ENCODE measurements at places on chromosomes 7 and 10.

GRCh38 chr7:24318326-24318725 is 34.3 kb downstream of the NPY start:
- DNase-seq, result no peak
- no peaks in the 10 kb centered on the region for H3K27me3 ChIP-seq
- no peaks in the 10 kb centered on the region for H3K36me3 ChIP-seq

- H3K36me3 ChIP-seq, result no peaks in the 10 kb centered on the region
- no peak overlapping the region for H3K27ac ChIP-seq
- peaks cover 11% of the 10 kb centered on the region for H3K27me3 ChIP-seq
- no peak overlapping the region for H3K4me3 ChIP-seq
These were observed 40.0 kb upstream of the TRIL start for GRCh38 chr7:28998105-28998504.

- H3K4me3 ChIP-seq, result no peak overlapping the region
- H3K27me3 ChIP-seq, result peaks cover 14% of the 10 kb centered on the region
- DNase-seq, result no peak
- no peaks in the 10 kb centered on the region for H3K4me1 ChIP-seq
- H3K27ac ChIP-seq, result no peak overlapping the region
These were observed 245.6 kb upstream of the PITRM1 start for GRCh38 chr10:3418041-3418754.

- H3K36me3 ChIP-seq, result peaks cover 5% of the 10 kb centered on the region
- H3K27me3 ChIP-seq, result no peaks in the 10 kb centered on the region
- no peak overlapping the region for H3K27ac ChIP-seq
- no peak for DNase-seq
- H3K4me3 ChIP-seq, result no peak overlapping the region
These were observed 306.3 kb upstream of the SP8 start for GRCh38 chr7:21092766-21093702.

DNA sequence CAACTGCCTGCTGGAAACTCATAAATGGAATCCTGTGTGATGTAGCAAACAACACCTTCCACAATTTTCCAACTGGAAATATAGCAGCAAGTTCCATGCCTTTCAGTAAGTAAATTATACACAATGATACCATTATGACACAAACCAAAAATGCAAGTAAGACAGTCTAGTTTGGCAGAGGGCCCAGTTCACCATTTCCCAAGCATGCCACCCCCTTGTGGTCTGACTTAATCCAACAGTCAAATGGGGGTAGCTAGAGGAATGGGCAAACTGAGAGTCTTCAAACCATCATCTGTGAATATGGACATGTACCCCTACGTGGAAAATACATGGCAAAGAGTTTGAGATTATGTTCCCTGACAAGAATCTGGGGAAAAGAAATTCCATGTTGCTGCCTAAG is 137.6 kb upstream of the VWC2 start:
- no peaks in the 10 kb centered on the region for H3K4me1 ChIP-seq
- H3K4me3 ChIP-seq, result no peak overlapping the region
- H3K36me3 ChIP-seq, result 0 out of 2 replicates have a peak, but pooled peaks cover 3% of the 10 kb centered on the region
- no peak for DNase-seq
- no peak overlapping the region for H3K27ac ChIP-seq

DNA sequence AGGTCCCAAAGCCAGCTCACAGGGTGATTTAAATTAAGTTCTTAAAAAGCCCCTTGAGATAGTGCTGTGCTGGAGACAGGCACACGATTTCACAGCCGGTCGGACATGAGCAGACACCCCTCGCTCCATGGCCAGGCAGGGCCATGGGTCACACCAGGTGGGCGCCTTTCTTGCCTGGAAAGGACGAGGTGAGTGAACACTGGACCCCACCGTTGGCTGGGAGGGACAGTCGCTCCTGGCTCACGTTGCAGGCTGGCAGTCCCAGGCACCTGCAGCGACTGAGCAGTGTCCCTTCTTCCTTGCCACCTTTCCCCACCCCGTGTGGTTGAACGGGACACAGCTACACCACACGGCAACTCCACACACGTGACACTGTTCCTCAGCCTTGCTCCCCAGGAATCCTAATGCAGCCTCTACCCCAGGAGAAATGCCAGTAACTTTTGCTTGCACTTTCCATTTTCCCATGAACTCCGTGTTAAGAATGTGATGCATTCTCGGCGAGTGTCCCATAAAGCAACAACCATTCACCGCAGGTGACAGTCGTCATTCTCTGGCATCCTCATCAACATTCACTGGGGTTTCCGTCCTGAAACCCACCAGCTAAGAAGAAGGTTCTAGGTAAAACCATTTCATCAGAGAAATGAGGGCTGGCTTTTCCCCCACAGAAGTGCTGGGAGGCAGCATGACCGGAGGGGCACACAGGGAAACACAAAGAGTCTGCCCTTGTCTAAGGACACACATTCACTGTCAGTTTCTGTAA is 217.4 kb downstream of the ZMYND11 start:
- DNase-seq, result no peak
- H3K4me3 ChIP-seq, result no peak overlapping the region
- peaks cover 7% of the 10 kb centered on the region for H3K27me3 ChIP-seq

DNA sequence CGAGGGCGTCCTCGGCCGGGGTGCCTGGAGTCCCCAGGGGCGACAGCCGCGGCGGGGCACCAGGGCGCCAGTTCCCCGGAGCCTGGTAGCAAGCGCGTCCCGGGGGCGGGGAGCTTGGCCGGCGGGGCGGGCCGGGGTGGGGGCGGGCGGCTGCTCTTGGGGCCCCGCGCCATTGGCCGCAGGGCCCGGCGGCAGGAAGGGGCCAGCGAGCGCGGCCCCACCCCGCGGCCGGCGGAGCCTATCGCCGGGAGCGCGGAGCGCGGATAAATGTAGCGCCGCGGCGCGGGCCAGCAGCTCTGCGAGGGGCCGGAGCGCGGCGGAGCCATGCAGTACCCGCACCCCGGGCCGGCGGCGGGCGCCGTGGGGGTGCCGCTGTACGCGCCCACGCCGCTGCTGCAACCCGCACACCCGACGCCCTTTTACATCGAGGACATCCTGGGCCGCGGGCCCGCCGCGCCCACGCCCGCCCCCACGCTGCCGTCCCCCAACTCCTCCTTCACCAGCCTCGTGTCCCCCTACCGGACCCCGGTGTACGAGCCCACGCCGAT is at the start of gene HHEX:
Gene HHEX, plus strand, starts transcription at position 293 of the 548 bp plus-strand sequence. Its CDS starts 32 bp downstream, at position 325.
- H3K27me3 ChIP-seq, result peaks cover 6% of the 10 kb centered on the region
- no peak for DNase-seq
- peaks cover 16% of the 10 kb centered on the region for H3K4me1 ChIP-seq
